GM12891 (cell line): ENCODE measurements at places on chromosomes 2 and 18.

DNA sequence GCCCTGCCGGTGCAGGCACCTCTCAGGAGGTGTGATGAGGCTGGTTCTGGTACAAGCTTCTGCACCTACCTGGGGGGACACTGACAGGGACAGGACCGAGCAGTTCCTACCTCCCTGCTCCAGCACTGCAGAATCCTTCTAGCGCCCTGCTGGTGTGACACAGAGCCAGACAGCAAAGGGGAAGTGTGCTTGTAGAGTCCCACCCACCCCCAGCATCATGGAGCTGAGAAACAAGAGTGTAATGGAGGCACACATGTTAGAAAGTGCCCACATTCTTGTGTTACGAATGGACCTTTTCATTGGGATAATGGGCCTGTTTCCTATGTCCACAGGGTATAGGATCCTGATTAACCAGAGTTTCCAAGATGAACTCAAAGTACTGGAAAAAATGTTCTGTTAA, 38.3 kb downstream of the OXER1 start:
- DNase-seq, result no peak

GRCh38 chr2:98465456-98466226, 21.0 kb downstream of the INPP4A start:
- DNase-seq, result no peak

DNA sequence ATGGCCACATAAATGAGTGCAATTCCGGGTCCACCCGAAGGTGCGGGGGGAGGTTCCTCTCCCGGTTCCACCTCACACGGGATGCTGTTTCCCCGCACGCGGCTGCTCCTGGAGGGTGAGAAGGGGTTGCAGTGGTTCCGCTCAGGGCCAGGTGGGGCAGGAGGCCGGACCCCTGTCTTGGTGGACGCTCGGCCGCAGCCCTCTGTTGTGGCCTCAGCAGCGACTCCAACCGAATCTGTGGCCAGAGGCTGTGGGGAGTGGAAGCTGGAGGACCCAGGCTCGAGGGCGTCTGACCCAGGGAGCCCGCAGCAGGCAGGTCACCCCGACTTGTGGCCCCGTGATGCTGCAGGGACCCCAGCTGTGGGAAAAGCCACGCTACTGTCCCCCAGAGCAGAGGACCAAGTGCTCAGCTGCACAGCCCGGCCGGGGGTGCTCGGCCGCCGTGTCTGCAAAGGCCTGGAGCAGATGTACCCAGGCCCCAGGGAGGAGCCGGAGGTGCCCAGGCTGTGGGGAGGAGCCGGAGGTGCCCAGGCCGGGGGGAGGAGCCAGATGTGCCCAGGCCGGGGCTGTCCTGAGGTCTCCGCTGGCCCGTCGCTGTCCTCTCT, 83.9 kb downstream of the RTP5 start:
- DNase-seq, result no peak

- no peak for DNase-seq
These were observed 142.0 kb upstream of the MMADHC start for GRCh38 chr2:149729586-149729985.
